Activated CD4-positive, alpha-beta T cell treated with anti-CD3 and anti-CD28 coated beads, Interleukin-2, Interleukin-4, amounts not matched to agents 100 ng/mL and 50 ng/mL, durations not matched to agents 16 hours and 8 hours (primary cell): ENCODE measurements at places on chromosomes 5 and 9.

DNA sequence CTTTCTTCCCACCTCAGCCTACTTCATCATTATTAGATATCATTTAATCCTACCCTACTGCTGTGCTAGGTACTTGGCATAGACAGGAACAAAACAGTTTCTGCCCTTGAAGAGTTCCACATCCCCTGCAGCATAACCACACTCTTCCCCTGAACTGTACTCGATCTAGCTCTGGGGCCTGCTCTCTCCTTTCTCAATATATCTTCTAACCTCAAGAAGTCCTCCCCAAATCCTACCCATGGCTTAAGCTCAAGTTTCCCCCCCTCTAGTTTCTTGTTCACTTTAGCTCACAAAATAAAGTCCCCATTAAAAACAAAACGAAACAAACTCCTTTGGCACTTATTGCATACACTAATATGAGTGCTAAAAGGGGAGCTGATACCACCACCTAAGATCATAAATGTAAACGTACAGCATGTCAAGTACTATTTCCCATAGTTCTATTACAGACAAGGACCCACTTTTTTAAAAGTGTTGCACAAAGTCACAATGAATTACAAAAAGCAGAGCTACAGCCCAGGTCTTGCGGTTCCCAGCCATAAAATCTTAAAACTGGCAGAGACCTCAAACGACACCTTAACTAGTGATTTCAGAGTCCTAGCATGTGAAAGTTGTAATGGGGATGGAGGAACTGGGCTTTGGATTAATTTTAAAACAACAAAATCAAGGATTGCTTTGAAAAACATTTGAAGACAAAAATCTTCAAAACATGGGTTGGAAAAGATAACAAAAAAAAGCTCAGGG is 80.7 kb downstream of the PTPDC1 start:
- no peak for DNase-seq

- peak; percentile 10 for DNase-seq
Measured at GRCh38 chr5:149775785-149776184, 45.7 kb downstream of the PPARGC1B start.

DNA sequence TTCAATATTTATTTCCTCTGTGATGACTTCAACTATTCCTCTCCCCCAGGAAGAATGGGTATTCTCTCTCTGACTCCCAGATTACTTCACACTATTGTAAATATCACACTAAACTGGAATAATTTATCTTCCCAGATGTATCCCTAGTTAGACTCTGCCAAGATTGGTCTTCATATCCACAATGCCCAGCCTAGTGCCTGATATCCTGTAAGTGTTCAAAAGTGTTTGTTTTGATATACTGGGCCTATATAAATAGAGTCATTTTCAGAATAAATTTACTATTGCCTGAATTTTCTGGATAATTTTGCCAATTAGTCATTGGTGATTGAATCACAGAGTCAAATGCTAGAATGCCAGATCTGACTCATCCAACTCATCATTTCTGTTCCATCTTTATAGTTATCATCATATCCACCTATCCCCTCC is 143.7 kb upstream of the TNC start:
- DNase-seq = no peak

DNA sequence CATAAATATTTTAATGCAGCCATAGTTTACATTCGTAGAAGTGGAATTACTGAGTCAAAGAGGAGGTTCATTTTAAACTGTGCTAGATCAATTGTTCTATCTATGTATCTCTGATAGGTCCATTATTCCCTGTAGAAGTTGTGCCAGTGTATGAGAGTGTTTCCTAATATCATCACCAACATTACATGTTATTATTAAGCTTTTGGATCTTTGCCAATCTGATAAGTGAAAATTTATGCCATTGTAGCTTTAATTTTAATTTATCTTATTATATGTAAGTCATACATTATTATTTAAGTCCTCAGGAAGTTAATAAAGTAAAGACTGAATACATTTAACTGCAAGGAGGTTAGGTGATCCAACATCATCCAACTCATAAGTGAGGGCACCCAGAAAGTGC is 10.9 kb upstream of the GAS1 start:
- DNase-seq = no peak

DNA sequence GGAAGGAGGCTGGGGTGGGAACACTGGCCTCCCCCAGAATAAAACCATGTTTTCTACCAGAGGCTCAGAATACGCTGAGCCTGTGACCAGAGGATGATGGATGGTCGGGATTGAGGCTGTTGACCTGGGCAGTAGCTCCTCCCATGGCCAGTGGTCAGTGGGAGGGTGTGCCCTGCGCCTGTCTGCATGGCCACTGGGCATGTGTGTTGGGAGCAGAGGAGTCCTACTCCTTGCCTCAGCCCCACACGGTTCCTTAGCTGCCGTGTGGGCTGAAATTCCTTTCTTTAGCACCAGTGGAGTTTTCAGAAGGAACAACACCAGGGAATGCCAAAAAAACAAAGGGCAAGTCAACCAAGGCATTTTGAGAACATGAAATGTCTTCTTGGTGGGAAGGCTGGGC is 8.5 kb upstream of the RMND5B start:
- DNase-seq = no peak

DNA sequence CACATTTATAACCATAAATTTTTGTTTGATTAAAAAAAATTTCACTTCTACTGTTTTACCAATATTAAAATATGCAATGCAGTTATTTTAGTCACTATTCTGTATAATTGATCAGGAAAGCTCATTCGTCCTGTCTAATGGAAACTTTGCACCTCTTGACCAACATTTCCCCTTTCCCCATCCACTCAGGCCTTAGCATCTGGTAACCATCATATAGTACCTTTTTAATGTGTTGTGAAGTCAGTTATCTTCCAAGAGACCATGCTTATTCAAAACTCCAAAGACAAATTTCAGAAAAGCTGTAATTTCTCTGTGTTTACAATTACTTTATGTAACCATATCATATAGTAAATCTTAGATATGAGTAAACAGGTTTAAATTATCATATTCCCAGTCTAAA is 145.9 kb downstream of the CTNND2 start:
- DNase-seq = no peak

- DNase-seq = peak; percentile 34
Measured at GRCh38 chr5:72366324-72366976, 46.3 kb downstream of the PTCD2 start.

GRCh38 chr5:92911293-92911692 is 669.7 kb downstream of the NR2F1-AS1 start:
- DNase-seq = no peak

DNA sequence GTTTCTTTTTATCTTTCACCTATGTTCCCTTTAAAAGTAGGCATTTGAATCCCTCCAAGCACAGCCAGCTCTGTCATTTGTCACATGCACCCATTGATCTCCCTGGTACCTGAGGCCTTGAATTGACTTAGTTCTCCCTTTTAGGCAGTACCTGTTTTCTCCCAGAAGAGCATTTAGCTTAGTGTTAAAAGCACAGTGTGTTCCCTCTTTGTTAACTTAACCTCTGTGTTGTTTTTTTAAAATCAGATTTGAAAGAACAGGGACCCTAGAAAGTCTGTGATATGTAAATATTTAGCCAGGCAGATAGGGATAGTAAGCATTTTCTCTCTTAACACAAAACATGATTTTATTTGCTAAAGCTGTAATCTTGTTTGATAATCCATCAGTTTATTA is 113.8 kb upstream of the SPATA31D4 start:
- DNase-seq = no peak

DNA sequence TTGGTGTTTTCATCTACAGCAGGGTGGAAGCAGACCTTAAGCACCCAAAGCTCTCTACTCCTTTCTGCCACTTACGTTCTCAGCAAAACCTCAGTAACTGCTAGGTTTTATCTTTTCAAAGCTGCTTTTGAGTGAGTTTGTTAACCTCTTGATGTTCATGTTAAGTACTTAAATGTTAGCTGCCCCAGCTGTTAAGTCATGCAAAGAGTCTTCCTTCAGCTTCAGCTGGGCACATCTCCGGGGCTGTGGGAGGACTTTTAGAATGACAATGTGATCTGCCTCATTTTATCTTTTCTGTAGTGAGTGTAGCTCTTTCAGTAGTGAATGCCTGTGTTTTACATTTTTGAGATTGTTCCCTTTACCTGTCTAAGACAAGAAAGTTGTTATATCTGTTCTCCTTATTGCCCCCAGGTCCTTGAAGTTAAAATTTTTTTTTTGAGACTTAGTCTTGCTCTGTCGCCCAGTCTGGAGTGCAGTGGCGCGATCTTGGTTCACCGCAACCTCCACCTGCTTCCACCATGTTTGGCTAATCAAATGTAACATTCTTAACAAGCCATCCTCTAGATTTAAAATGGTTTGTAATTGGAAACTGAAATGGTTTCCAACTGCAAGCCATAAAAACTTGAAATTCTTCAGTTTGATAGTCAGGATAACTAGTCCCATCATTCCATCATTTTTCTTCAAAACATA is 19.6 kb downstream of the KDM4C start:
- no peak for DNase-seq

DNA sequence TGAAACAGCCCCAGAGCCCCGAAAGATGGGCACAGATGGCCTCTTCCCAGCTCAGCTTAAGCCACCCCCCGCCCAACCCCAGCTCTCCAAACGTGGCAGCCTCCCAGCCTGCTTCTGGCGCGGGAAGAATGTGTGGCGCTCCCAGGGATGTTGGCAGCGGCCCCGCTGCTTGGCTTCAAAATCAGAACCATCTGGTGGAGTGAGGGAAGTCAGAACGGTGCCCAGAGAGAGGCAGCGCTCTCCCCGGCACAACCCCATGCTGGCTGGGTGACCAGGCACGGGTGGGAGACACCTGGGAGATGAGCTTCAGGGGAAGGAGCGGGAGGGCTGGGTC is 72.7 kb upstream of the ORM1 start:
- DNase-seq = no peak

DNA sequence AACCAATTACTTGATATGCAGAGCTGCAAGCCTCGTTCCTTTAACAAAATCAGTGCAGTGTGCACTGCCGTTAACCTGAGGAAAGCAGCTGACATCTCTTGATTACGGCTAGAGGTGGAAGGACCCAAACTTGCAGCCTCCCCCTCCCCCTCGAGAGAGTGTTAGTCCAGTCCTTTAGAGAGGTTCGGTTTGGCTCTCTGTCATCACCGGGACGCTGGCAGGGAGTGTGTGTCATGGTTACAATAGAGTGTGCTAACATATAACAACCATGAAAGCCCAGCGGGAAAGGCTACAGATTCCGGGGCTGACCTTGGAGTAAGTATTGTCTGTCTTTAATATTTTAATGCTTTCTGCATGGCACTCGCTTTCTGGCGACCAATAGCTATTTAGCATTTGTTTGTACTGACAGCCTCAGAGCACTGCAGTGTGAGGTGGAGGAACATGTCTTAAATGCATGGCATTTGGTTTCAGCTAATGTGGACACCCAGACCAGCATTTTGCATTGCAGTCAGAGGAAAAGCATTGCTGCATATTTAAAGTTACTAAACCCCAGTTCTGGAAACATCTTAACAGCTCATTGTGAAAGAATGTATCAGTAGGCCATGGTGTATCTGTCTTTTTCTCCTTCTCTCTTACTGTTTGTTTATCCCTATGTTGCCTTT is 237.5 kb downstream of the CD180 start:
- no peak for DNase-seq

- DNase-seq = no peak
Measured at GRCh38 chr9:1047591-1048230, 2.4 kb upstream of the DMRT2 start.

- DNase-seq = no peak
Measured at GRCh38 chr5:61463596-61463995, 131.5 kb downstream of the ZSWIM6 start.

- DNase-seq = no peak
Measured at GRCh38 chr9:137381501-137382443, 41.2 kb downstream of the EXD3 start.

DNA sequence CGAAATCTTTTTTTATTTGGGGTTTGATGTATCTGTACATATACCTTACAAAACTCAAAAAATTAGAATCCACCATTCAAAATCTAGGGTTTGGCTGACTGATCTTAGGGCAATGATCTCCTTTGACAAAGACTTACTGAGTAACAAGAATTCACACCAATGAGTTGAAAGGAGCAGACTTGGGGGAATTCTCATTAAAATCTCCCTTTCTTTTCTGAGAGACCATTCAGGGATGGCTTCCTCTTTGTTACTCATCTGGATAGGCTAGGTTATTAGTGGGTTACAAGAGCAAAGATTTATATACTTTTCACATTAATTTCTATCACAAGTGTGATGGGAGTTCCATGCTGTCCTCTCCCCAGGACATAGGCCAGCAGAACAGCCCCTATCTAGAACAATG is 661.0 kb downstream of the KCTD16 start:
- no peak for DNase-seq

DNA sequence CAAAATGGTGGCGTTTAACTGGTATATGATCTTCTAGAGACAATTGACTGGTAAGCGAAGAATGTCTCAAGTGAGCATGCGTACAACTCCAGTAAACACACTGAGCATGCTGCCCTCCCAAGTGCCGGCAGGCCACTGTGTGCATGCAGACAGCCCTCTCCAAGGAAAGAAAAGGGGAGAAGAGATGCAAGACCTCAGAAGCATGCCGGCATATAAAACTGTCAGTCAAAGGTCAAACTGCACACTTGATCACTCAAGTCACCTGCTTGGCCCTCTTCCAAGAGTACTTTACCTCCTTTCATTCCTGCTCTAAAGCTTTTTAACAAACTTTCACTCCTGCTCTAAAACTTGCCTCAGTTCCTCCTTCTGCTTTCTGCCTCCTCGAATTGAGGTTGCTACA is 910.2 kb downstream of the TAF11L14 start:
- DNase-seq = no peak

DNA sequence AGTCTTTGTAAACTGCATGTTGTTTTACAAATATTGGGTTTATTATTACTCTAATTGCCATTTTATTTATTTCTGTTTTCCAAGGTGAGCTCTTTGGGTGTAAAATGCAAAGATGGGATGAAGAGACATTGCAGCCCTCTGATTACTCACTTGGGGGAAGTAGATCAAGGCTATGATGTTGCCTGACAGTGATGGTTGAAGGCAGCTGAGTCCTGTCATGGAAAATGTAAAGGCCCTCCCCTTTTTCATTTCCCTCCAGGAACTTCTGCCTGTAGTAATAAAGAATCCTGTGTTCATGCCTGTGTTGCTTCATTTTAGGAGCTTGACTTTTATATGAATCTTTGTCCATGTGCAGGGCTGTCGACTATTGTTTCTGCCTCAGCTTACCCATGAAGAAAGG is 605.4 kb upstream of the CLINT1 start:
- DNase-seq = no peak

GRCh38 chr5:114504560-114504959 is 142.7 kb downstream of the KCNN2 start:
- DNase-seq = no peak

GRCh38 chr5:38806775-38807258 is 39.0 kb upstream of the OSMR start:
- peak; percentile 50 for DNase-seq

DNA sequence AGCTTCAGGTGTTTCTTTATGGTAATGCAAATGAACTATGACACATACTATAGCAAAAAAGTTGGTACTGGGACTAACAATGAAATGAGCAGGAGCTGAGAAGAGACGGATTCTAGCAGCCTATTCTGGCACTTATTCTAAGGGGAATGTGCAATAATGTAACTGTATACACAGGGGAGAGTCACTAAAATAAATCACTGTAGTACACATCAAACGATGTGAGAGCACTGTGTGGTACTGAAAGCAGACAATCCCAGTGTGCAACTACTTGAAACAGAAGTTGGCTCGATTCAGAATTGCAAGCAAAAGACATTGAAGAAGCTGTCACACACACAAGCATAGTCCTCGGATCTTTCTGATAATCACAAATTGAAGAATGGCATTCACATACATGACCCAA is 1713.0 kb upstream of the CDH9 start:
- DNase-seq = no peak
